ENCODE measurements at places on chromosomes 12 and 14.

DNA sequence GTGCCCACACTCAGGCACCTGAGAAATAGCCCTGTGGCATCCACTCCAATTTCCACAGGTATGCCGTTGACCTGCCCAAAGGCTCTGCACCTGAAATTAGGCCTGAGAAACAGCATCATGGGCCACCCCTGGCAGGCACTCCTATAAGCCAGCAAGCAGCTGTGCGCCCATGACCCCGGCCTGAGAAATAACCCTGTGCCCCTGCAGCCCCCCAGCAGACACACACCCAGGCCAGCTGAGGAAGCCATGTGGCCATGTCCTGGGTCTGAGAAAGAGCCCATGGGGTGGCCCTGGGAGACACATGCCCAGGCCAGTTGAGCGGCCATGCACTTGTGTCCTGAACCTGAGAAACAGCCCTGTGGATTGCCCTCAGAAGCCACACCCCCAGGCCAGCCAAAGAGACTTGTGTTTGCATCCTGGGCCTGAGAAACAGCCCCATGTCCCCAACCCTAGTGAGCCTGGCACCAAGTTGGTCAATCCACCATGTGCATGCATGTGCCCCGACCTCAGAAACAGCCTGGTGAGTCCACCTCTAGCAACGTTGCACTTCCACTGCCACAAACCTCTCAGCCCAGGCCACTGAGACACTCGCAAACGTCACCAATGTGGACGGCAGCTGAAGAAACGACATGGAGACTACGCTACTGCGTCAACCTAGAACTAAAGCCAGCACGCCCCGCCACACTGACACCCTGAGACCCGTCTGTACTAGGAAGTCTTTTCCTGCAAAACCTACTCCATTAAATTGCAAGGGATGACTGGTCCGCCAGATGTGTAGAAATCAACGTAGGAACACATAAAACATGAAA is 411.9 kb downstream of the TMEM121 start:
- DNase-seq: no peak

DNA sequence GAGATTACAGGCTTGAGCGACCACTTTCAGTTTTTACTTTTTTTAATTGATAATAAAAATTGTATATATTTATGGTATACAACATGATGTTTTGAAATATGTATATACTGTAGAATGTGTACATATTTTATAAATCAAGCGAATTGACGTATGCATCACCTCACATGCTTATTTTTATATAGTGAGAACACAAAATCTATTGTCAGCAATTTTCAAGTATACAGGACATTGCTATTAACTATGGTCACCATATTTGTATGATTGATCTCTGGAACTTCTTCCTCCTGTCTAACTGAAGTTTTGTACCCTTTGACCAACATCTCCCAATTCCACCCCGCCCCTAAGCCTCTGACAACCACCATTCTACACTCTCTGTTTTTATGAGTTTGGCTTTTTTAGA is 56.3 kb upstream of the KICS2 start:
- no peak for DNase-seq

DNA sequence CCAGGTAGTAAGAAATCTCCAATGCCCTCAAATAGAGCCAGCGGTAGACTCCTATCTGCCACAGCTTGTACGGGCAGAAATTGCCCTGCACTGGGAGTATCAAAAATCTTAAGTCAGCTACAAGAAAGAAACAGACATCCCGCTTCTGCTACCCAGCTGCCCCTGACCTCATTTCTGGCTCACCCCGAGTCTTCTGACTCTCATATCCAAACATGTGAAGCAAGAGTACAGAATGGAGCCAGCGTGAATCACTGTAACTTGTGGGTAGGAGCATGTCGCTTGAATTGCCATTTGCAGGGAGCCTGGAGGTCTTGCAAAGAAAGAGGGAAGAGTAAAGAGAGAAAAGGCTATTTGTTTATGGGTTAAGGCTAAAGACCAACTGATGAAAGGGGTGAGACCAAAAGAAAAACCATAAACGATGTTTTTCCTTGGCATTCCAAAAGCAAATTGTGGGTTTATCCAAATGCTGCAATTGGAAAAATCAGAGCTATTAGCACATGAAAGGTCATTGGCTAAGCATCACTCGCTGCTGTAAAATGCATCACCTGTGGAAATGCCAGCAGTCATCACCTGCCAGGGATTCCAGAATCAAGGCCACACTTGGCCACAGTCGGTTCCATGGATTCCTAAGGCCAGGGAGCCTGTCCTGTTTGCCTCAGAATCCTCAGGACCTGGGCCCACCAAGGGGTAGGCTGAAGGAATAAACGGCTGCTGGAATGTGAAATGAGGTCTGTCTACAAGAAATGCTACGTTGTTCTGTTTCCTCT is 86.6 kb downstream of the FOXN3 start:
- DNase-seq: peak; percentile 79

GRCh38 chr12:89091293-89091841 is 260.9 kb downstream of the DUSP6 start:
- no peak for DNase-seq

- no peak for DNase-seq
Measured at GRCh38 chr12:2289525-2289924, 236.7 kb downstream of the CACNA1C start.

GRCh38 chr12:25959071-25959961 is 834 bp downstream of the RASSF8 start:
- DNase-seq: peak; percentile 85

- DNase-seq: peak; percentile 85
Measured at GRCh38 chr12:11778713-11779685, 129.5 kb downstream of the ETV6 start.

- no peak for DNase-seq
Measured at GRCh38 chr12:100745378-100746071, 49.1 kb upstream of the ANO4 start.

DNA sequence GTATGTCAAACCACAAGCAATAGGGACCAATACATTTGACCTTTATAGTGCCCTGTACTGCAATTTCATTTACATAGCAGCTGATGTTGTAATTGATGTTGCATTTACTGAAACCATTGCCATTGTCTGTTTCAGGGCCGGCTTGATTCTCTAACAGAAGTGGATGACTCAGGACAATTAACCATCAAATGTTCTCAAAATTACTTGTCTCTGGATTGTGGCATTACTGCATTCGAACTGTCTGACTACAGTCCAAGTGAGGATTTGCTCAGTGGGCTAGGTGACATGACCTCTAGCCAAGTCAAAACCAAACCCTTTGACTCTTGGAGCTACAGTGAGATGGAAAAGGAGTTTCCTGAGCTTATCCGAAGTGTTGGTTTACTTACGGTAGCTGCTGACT is 216.0 kb downstream of the AKAP6 start:
- no peak for DNase-seq

DNA sequence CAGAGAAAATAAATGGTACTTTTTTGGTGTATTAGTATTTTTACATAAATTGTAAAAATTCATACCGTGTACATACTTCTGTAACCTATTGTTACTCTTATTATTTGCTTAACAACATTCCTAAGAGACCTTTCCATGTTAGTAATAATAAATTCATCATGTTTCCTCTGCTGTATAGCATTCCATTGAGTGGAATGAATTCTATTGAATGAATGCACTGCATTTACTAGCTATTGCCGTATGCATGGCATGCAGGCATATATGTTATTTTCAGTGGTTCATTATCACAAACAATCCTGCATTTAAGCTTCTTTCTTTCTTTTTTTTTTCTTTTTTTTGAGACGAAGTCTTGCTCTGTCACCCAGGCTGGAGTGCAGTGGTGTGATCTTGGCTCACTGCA is 137.6 kb upstream of the TBX3 start:
- DNase-seq: peak; percentile 33

GRCh38 chr12:90484094-90484493 is 470.9 kb downstream of the CCER1 start:
- no peak for DNase-seq

- DNase-seq: no peak
Measured at GRCh38 chr14:76597387-76597786, 163.9 kb upstream of the VASH1 start.

GRCh38 chr12:28709986-28710685 is 438.9 kb upstream of the FAR2 start:
- peak; percentile 24 for DNase-seq

GRCh38 chr14:74462993-74463392 is 30.1 kb downstream of the NPC2 start:
- no peak for DNase-seq

- DNase-seq: no peak
Measured at GRCh38 chr14:102568115-102568614, 24.3 kb upstream of the RCOR1 start.

DNA sequence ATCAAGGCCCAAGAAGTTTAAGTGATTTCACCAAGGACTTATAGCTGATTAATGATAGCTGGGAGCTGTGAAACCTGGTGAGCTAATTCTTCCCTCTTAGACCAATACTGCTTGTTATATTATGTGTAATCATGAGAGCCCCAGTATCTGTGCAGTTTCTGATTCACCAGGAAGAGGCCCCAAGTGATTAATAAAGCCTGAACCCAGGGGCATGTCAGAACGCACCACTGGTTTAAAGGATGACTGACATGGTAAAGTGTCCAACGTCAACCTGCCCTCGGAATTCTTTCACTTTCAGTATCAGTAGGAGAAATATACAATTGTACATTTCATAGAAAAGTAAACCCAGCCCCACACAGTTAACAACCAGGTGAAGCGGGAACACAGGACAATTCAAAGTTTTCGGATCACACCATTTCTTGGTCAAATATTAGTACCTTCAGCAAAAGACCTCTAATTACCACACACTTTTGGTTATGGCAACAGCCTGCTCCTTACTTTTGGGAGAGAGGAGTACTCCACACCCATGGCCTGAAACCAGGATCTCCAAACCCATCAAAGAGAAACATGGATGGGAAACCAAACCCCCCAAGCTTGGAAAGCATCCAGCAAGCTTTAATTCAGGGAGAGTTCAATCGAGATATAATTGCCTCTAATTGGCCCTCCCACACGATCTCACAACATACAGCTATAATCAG is 28.5 kb downstream of the TMCC3 start:
- peak; percentile 25 for DNase-seq

GRCh38 chr12:122730215-122731014 is at the start of gene HCAR1:
Gene HCAR1 (minus strand): TSS chr12:122730844. CDS start chr12:122730339, 505 bp downstream.
- no peak for DNase-seq

- DNase-seq: peak; percentile 30
Measured at GRCh38 chr12:78963439-78964227, 99.1 kb downstream of the SYT1 start.

- DNase-seq: no peak
Measured at GRCh38 chr14:58299401-58300330, 1.3 kb downstream of the ARID4A start.
